Left forelimb (tissue), 1 donor: ENCODE measurements at places on chromosomes 6 and 20.

DNA sequence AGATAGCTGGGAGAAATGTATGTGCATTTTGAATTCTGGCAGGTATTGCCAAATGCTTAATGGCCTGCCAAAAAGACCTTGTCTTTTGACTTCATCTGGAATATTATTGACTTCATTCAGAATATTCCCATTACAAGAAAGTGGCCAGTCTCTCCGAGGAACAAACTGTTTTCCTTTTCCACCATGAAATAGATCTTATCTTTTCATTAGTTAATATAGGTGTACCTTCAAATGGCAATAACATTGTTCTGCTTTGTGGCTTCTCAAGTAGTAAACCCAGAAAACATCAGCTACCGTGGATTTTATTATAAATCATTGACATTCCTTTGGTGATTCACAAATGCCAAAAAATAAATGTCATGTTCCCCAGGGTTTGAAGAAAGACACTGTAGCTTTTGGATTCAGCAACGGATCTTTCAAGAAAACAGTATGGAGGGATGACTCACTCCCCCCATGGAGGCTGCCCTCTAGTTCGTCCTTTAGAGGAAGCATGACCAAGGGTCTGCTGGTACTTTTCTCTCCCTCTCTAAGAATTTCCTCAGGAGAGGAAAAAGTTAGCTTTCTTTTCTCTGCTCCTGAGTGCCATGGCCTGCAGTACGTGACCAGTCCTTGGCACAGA is 1.1 kb upstream of the RNF182 start:
- DNase-seq, result no peak

- no peak for DNase-seq
These were observed 95.9 kb upstream of the IFNGR1 start for GRCh38 chr6:137315081-137315480.

GRCh38 chr6:118372413-118372812 is 175.7 kb upstream of the PLN start:
- no peak for DNase-seq

DNA sequence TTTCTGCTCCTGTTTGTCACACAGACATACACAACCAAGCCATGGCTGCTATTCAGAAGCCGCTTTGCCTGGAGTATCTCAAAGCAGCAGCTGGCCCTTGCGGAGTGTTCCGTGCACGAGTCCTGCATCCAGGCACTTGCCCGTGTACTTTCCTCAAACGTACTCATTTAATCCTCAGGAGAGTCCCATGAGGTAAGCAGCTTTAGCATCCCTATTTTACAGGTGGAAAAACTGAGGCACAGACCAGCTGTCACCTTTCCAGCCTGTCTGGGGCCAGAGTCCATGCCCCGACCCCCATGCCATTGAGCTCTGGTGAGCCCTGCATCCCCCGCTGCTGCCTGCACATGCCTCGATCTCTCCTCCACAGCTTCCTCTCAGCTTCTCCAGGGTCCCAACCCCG is 130.0 kb downstream of the ERMARD start:
- no peak for DNase-seq

- no peak for DNase-seq
These were observed 58.5 kb upstream of the BEND3 start for GRCh38 chr6:107173779-107174178.

DNA sequence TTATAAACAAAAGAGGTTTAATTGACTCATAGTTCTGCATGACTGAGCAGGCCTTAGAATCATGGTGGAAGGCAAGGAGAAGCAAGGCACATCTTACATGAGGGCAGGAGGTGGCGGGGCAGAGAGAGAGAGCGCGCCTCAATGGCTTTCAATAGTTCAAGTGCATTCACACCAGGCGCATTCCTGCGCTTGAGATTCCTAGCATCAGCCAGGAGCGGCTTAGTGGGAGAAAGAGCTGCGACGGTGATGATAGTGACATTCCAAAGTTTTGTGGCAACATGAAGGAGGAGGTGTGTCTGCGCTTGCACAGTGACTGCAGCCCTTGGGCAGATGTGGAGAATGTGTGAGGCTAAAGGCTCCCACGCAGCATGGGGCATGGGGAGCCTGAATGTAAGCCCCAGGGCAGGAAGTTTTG is 25.0 kb upstream of the EMILIN3 start:
- DNase-seq, result no peak

- no peak for DNase-seq
These were observed 205.7 kb upstream of the ARG1 start for GRCh38 chr6:131367206-131367873.

DNA sequence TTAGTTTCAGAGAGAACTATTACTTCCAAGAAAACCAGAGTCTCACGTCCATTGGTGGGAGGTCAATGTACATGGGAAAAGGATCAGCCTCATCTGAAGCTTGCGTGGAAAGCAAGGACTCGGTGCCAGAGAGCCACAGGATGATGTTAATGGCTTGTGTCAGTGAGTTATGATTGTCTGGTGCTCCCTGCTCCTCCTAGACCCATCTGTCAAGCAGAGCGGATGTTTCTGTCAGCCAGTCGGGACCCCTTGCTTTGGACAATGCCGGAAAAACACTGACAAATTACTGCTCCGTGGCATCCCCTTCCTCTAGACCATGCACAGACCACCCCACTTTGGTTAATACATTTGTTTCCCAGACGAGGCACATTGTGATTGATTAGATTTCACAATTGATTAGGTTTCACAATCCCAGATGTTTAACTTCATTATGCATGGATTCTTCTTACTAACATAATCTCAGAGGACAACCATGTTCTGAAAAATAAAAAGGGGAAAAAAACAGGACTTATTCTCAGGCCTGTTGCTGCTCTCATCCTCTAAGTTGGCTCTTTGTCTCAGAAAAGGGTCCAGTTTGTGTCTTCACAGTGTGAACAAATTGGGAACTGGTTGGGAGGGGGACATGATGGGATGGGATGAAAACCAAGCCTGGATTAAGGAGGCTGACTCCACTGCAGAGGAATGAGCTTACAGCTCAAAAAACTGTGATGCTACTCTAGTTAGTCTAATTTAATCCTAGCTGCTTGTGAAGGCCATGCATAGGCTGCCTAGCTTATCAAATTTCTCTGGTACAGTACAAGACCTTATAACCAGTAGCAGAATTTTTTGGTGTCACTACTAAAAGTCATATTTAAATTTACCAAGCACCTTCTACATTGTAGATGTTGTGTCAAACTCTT is 51.9 kb downstream of the UNC5CL start:
- no peak for DNase-seq

GRCh38 chr6:3333263-3333662 is 74.5 kb downstream of the PSMG4 start:
- DNase-seq, result no peak

DNA sequence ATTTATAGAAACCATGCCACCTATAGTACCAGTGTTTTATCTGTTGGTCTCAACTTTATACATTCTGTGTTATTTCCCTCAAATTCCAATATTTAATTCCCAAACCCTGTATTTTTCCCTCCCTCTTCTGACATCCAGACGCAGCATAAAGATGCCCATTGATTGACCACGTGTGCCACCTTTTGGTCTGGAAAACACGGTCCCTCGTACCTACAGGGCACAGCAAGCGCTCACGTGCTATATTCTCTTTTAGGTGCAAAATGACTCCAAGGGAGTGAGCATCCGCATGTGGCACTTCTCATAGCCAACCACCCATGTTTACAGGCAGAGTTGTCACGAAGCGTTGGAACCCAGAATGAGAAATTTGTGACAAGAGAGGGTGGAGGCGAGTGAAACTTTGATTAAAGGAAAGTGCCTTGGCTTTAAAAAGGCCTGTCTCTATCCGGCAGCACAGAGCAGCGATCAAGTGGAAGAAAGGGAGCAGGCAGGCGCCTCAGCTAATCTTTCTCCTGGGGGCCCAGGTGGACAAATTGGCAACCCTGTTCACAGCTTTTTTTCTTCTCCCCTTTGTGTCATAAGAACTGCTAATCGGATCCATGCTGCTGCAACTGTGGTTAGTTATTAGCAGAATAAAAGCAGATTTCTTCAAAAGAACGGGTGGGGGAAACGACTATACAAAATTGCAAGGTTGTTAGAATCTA is 225.9 kb downstream of the TMEM242 start:
- no peak for DNase-seq

DNA sequence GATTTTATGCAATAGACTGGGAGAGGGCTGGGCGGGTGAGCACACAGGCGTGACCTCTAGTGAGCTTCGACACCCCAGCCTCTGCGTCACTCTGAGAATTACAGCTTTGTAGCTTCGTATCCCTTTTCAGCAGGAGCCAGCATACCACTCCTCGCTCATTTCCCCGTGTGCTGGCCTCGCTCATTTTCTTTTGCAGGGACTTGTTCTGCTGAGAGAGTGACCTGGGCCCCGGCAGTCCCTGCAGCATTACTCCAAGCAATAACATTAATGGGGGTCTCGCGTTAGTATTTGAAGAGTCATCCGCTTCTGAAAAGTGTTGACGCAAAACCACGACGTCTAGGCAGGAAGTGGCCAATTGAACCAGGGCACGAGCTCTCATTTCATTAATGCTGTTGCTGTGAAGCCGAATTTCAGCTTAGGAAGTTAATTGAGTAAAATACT is 193.7 kb downstream of the QKI start:
- no peak for DNase-seq

GRCh38 chr6:1312473-1313367 is 822 bp downstream of the FOXQ1 start:
- DNase-seq, result peak; percentile 65

GRCh38 chr6:142242269-142242668 is 59.5 kb upstream of the ADGRG6 start:
- no peak for DNase-seq

GRCh38 chr20:59977086-59977485 is 18.9 kb downstream of the CDH26 start:
- DNase-seq, result no peak

DNA sequence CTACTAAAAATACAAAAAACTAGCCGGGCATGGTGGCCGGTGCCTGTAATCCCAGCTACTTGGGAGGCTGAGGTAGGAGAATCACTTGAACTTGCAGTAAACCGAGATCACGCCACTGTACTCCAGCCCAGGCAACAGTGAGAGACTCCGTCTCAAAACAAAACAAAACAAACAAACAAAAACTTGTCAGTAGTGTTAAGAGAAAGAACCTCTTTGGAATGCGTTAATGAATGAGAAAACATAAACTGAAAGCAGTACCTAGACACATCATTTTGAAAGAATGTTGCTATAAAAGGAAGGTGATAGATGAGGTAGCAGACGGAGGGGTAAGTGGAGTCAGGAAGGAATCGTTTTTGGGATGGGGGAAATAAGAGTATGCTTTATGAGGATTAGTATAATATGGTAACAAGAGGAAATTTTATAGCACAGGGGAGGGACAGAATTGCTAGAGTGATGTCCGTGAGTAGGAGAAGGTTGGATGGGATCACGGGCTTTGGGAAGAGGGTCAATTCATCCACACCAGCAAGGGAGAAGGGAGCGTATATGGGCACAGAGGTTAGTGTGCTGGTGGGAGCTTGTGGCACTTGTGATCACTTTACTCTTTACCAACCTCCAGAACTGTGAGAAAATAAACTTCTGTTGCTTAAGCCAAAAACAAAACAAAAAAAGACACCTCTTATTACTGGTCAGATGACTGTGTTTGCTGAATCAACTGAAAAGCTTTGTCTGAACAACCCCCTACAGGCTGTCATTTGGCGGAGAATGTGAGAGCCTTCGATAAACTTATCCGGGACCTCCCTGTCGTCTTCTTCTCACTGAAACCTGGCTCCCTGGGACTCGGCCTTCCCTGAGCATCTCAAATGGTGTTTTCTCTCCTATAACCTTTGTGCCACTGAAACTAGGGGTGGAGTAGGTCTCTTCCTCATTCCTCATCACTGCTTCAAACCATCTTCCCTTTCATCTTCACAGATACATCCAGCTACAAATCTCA is 48.9 kb upstream of the TFAP2A start:
- no peak for DNase-seq

- DNase-seq, result no peak
These were observed 28.4 kb downstream of the CEBPB start for GRCh38 chr20:50218987-50219435.

DNA sequence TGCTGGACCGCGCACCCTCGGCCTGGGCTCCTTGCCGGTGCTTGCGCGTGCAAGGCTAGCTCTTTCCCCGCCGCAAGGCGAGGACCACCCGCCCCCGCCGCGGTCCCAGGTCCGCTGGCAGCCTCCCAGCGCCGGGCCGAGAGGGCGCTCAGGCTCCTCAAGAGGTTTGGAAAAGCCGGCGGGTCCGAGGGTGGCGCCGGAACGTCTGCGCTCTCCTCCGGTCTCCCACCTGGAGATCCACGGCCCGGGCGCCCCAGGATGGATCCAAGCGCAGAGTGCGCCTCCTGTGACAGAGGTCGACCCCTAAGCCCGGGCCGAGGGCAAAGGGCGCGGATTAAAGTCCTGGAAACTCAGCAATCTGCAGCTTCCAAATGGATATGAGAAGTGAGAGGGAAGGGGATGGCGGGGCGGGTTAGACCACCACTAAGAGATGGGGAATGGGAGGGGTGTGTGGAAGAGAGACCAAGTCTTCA is 575 bp upstream of the MICAL1 start:
- no peak for DNase-seq

DNA sequence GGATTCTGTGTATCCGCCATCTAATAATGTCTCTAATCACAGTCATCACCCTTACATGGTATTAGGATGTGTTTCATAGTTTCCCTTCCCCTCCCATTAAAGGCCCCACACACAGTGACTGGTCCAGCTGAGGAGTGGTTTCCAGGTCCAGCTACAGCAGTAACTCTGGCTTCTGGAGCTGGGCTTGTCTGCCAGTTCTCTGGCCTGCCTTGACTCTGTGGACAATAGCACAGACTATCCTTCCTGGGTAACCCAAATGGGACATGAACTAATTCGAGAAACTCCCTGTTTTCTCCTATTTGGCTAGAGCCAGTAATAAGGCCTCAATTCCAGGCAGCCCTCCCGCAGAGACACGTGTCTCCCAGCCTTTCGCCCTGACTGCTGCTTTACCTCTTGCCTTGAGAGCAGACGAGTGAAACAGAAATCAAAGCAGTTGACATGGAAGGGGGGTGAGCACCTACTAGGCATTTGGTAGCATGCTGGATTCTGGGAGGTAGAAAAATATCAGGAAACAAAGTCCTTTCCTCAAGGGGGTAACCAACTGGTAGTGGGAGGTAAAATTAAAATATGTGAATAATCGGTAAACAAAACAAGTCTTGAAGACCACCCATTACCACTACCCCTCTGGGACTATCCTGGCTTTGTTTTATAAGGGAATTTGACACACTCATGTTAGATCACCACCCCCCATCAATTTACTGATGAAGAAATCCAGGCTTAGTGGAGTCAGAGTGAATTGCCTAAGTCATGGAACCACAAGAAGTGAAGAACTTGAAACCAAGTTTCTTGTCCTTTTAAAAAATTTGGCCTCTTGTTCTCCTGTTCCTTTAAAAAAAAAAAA is 1.2 kb downstream of the TRAF3IP2 start:
- DNase-seq, result peak; percentile 75

GRCh38 chr6:86943819-86944407 is 6.6 kb downstream of the HTR1E start:
- no peak for DNase-seq

- DNase-seq, result no peak
These were observed 14.7 kb upstream of the SIM1 start for GRCh38 chr6:100479179-100480035.

DNA sequence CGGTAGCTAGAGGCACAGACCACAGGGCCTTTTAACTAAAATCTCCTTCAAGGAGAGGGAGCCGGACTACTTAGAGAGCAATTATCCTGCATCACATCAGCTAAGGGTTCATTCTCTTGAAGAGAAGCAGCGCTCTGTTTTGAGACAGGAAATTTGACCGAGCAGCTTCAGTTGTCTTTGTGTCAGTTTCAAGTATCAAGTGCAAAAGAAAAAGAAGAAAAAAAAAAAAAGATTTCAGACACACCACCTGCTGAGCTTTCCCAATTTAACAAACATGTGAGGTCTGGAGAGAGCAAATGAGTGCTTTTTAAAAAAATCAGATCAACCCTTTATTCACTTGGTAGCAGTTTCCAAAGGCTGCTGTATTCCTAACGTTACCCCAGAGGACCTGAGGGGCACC is 273.5 kb upstream of the POU3F2 start:
- DNase-seq, result no peak
